ENCODE measurements at places on chromosomes 3 and 15. TPM values are rescaled to one million over a fixed set of nuclear protein-coding genes. Genes with fewer than 3 reads are reported as not detected.

GRCh38 chr15:52783929-52784798 lies 6.0 kb downstream of the ONECUT1 start:
- DNase-seq = no peak

GRCh38 chr3:156150434-156151066 lies 30.2 kb downstream of the KCNAB1 start:
- no peak for DNase-seq

DNA sequence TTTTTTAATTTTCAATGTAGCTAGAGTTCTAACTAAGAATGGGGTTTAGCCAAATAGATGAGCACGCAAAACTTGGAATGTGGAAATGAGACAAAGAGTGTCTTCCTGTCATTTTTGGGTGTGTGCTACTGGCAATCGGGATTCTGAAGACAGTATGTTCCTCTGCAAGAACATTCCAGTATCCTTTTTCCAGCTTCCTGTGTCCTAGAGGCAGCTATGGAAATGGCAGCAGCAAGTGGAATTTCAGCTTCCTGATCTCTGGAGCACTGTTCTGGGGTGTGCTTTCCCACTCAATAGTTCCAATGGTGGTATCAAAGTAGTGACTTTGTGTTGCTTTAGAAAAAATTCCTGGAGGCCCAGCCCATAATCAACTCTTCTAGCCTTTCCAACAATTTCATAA lies 642.9 kb upstream of the KCNMB2 start:
- no peak for DNase-seq

- no peak for DNase-seq
Measured at GRCh38 chr15:46636206-46636605, 1001.4 kb downstream of the SQOR start.

DNA sequence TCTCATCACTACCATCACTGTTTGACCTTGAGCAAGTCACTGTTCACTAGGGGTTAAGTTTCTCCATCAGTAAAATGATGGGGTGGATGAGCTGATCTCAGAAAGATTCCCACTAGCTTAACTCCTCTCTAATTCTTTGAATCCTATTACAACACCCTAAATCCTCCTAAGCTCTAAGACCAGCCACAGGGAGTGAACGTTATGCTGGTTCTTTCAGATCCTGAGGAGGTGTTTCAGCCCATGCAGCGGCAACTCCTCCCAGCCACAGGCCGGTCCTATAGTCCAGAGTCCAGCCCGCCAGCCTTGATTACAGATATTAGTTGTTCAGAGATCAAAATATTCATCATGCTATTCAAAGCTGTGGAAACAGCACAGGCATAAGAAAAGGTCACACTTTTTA lies 15.1 kb downstream of the MB21D2 start:
- no peak for DNase-seq

DNA sequence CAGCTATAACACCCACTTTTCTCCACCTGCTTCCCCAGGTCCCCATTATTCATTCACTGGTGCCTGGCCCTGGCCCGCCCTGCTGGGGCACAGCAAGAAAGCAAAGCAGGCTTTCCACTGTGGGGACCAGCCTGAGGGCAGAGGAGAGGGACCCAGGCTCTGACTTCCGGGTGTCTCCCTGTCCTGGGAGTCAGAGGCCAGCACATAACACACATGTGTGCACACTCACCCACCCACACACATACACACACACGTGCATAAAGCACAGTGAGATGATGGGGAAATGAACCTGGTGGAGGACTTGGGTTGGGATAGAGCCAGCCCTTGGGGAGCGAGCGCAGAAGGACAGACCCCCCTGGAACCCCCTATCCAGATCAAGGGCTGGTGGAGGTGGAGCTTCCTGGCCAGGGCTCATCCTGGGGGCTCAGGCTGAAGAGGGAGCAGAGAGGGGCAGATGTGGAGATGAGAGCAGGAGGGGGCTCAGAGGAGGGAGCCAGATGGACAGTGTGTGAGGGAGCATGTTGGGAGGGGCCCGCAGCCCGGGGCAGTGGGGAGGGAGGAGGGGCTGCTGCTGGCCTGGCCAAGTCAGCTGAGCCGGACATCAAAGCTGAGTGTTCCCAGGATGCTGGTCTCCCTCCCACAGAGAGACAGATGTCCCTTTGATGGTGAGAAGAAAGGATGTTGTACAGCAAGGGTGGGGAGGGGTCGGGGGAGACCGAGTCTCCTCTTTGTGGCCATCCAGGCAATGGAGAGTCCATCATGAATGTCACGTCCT lies 78.2 kb downstream of the LINGO1 start:
- DNase-seq = no peak

Gene SKOR1
- 0.65 TPM for total RNA-seq

Gene MESP2
- not detected for total RNA-seq

Measured in type B pancreatic cell (in vitro differentiated cells).